H7 (cell line): ENCODE measurements at places on chromosomes 7 and 10. TPM values are rescaled to one million over a fixed set of nuclear protein-coding genes. Genes with fewer than 3 reads are reported as not detected.

The BMS1 gene
- total RNA-seq, result 18.5 and 26.1 TPM in 2 replicates

The PRSS37 gene
- total RNA-seq, result not detected in 2 replicates

The TSPAN14 gene
- total RNA-seq, result 36.3 and 37.6 TPM in 2 replicates

The CHCHD2 gene
- total RNA-seq, result 174 and 191 TPM in 2 replicates

The EPO gene
- total RNA-seq, result 0.15 TPM in 1 of 2 replicates, not detected in the other

The IDI2 gene
- not detected in 2 replicates for total RNA-seq

The ZNF33B gene
- total RNA-seq, result 5.4 and 13.6 TPM in 2 replicates

The TBXAS1 gene
- total RNA-seq, result 0.55 and 0.76 TPM in 2 replicates

The PSPH gene
- 50.4 and 66.8 TPM in 2 replicates for total RNA-seq

The POLR2J3 gene
- total RNA-seq, result 12.7 and 13.8 TPM in 2 replicates

The TFPI2 gene
- 4.8 and 8.1 TPM in 2 replicates for total RNA-seq

The TDRD1 gene
- total RNA-seq, result 0.14 and 0.26 TPM in 2 replicates

DNA sequence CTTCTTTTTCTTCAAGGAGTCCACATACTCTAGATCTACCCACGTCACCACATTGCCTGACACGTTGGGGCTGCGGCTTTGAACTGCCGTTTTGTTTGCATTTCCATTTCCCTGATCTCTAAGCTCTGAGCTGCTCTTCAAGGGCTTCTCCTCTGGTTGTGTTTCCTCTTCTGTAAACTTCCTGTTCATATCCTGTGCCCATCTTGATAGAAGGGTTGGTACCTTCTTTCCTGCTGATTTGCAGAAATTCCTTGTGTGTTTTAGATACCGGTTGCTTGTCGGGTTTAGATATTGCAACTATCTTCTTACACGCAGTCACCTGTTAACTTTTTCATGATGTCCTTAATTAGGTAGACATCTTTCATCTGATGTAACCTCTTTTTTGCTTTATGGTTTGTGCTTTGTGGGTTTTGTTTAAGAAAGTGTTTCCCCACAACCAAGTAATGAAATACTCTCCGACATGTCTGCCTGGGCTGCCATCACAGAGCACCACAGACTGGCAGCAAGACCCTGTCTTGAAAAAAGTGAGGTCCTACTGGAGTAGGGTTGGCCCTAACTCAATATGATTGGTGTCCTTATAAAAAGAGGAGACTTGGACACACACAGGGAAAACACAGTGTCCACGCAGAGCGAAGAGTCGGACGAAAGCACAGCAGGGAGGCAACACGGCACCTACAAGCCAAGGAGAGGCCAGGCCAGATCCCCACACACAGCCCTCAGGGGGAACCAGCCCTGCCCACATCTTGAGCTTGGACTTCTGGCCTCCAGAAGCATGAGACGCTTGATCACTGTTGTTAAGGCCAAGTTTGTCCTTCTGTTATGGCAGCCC is 99.1 kb upstream of the PDGFA start:
- DNase-seq, result no peak

DNA sequence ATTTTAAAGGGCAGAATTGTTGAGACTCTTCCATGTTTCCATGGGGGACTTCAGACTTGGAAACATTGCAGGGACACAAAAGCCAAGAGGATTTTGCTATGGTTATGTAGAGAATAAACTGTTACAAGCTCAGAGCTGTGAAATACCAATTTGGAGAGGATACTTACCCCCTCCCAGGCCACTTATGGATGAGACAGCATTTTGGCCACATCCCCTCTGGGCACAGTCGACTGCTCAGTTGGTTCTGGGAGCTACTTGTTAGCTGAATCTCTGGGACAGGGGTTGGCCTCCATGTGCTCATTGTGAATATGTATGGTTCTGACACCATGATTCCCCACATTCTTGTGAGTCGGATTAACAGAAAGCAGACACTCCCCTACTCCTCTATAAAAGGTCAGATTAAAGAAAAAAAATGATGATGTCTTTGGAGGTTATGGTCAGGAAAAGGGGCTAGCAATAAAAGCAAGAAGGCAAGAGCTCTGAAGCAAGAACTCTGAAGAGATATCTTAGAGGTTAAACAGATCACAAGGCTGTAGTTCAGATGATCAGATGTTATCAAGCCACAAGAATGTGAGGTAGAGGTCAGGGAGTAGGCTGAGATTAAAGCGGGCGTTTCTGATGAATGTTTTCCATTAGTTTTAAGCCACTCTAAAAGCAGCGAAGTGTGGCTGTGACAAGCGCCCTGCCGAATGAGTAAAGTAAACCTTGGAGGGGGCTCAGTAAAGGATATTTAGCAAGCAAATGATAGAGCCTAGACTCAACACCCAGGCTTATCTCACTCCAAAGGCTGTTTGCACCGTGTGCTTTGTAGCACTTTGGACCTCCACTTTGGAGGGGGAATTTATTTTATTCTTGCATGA is 17.2 kb downstream of the STAMBPL1 start:
- no peak for DNase-seq

- DNase-seq, result no peak
Measured at GRCh38 chr10:30456266-30456665, 22.3 kb downstream of the MAP3K8 start.

GRCh38 chr10:42593284-42593683 is 45.1 kb downstream of the ZNF33B start:
- no peak for DNase-seq

DNA sequence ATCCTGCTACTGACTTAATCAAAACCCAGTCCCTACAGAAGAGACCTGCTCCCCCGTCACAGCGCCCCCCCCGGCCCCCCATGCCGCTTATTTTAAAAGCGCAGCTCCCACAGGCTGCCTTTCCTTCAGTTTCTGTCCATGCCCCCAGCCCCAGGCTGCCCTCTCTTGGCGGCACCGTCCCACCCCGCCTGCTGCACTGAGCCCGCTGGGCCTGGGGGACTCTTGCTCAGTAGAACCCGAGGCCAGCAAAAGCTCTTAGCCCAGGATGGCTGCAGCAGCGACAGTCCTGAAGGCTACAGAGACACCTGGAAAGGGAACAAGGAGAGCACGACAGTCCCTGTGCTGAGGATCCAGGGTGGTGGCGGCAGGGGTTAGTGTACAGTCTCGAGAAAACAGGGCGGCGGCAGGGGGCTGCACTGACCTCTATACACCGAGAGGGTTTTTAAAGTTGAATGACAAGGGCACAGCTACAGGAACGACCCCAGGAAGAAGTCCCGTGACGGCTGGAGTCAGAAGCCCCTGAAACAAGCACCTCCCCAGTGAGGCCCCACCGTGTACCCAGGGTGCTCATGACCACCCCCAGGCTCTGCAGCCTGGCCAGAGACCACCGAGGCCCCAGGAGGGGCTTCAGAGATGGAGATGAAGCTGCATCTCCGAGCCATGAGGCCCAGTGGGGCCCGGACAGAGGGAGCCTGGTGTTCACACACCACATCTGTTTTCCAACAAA is 54.4 kb downstream of the ZRANB1 start:
- peak; percentile 59 for DNase-seq

GRCh38 chr10:6227346-6227745 is 24.6 kb downstream of the PFKFB3 start:
- peak; percentile 22 for DNase-seq

DNA sequence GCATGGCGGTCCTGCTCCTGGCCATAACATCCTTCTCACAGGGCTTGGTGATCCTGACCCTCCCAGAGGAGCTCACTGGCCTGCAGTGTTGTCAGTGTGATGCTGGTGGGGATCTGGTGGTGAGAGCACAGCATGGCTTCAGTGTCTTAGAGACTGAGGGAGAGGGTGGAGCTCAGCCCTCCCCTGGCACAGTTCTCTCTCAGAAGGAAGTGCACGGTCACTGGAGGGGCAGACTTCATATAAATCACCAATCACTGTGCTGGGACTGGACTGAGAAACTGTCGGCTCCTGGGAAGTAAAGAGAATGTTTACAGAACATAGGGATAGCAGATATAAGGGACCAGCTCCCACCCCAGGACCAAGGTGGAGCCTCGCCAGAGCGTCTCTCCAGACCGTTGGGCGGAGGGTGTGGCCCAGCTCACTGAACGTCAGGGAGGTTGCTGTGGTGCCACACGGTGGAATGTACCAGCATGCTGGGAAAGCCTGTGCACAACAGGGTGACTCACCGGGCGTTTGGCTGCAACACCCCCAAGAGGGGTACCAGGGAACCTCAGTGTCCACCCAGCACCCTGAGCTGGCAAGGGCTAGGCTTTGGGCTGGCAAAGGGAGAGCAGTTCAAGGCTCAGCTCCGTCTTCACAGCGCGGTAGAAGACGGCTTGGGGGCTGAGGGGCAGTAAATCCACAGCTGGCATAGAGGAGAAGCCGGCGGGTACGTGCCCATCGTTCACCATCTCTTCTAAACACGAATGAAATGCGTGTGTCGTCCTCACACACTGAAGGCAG is 8.8 kb upstream of the GET4 start:
- DNase-seq, result no peak

DNA sequence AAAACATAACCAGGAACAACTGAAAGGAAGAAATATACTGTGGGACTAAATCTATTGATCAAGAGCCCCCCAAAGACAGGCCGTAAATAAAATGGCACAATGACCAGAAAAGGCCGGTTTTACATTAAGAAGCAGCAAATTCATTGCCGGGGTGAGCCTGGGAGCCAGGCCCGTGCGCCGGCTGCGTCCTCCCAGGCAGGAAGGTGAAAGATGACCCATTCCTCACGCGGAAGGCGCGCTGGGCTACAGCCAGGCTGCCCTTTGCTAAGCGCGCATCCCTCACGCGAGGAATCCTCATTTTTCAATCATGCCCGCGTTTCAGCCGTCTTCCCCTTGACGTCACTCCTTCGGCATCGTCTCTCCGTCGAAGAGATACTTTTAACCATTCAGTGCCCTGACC is 47.6 kb upstream of the MGMT start:
- DNase-seq, result no peak

- DNase-seq, result peak; percentile 38
Measured at GRCh38 chr7:753190-753589, 26.1 kb upstream of the PRKAR1B start.

DNA sequence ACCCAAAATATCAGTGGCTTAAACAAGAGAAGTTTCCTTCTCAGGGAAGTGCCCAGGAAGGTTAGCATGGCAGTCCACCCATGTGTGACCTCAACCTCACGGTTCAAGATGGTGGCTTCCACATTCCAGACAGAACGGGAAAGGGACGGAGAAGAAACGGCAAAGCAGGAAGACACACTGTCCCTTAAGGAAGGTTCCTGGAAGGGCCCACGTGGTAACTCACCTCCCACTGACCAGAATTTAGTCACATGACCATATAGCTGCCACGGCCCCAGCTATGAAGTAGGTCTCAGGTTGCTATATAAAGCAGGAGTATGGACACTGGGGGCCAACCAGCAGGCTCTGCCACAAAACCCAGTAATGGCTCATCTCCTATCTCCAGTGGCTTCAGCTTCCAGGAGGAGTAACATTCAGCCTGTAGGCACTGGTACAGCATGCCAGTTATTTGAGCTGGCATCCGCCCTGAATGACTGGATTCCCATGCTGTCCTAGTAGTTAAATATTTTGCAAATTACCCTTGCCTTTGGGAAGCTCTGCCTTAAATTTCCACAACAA is 278.5 kb upstream of the KLF14 start:
- DNase-seq, result no peak

DNA sequence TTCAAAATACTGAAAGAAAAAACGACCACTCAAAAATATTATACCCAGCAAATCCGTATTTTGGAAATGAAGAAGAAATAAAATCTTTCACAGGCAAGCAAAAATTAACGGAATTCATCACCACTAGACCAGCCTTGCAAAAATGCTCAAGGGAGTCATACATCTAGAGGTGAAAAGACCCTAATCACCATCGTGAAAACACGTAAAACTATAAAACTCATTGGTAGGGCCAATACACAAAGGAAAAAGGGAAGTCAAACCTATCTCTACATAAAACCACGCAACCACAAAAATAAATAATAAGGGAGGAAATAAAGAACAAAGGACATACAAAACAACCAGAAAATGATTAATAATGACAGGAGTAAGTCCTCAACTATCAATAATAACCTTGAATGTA is 6.6 kb upstream of the AKR1B1 start:
- DNase-seq, result no peak

DNA sequence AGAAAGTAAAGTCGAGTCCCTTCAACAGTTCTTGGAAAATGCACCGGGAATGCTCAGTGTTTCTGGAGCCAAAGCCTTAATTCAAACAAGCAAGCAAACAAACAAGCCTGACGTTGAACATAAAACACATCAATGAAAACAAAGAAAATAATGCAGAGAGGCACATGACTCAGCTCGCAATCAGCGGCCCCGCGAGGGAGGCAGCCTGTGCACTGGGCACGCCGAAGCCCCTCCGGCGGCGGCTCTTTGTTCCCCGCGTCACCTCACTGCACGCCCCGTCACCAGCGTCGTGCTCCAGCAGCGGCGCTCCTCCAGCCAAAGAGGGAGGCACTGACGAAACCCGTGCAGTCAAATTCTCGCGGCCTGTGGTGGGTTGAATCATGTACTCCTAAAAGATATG is 151.5 kb downstream of the DNAJB6 start:
- DNase-seq, result no peak

GRCh38 chr7:30926313-30926712 is 14.7 kb downstream of the AQP1 start:
- peak; percentile 16 for DNase-seq

- no peak for DNase-seq
Measured at GRCh38 chr10:111319866-111320265, 243.0 kb downstream of the ADRA2A start.

- DNase-seq, result no peak
Measured at GRCh38 chr10:24215603-24216002, 6.7 kb downstream of the KIAA1217 start.

- DNase-seq, result no peak
Measured at GRCh38 chr7:112886208-112886607, 96.0 kb upstream of the TMEM168 start.

DNA sequence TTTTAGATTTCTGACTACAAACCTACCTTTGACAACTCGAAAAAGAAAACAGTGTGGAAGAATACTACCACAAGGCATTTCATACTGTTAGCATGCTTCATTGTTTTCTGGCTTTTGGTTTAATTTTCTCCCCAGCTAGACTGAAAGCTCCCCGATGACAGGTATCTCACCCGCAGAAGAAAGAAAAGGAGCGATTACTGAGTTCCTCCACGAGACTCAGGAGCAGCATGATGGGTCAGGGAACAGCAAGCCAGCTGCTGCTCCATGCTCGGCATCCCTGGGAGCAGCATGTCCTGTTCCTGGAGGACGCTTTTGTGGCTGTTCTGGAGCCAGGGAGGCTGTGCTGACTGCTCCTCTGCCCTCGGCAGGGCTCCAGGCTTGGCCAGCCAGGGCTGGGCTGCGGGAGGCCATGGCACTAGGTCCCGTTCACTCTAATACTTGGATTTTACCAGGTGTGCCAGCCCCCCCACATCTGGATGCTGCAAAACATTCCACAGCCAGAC is 133.4 kb downstream of the PRKAG2 start:
- DNase-seq, result peak; percentile 40

GRCh38 chr10:63376560-63377304 is 89.0 kb downstream of the JMJD1C start:
- DNase-seq, result no peak

DNA sequence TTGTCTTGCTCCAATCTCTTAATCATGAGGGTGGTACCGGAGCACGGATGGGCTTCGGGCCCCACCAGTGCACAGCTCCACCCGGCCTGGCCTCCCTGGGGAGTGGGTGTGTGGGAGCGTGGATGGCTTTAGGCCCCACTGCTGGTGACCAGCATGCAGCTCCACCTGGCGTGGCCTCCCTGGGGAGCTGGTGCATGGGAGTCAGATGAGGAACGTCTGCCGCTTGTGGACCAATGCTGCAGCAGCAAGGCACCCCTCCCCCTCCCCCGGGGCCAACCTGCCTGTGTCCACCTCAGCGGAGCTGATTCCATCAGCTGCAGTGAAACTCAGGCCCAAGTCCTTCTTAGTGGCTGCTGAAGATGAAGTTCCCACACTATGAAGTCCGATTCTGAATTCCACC is 511.4 kb downstream of the PTPRN2 start:
- DNase-seq, result no peak

- DNase-seq, result no peak
Measured at GRCh38 chr10:77832238-77832637, 94.3 kb downstream of the DLG5 start.

GRCh38 chr10:98055841-98056516 is 25.6 kb upstream of the CRTAC1 start:
- peak; percentile 70 for DNase-seq
